ENCODE measurements at places on chromosomes 2 and 18. TPM values are rescaled to one million over a fixed set of nuclear protein-coding genes. Genes with fewer than 3 reads are reported as not detected.

The CHRNG gene
- total RNA-seq, result not detected

The ALKAL2 gene
- total RNA-seq, result 2.6 TPM

The MEIS1 gene
- 23.7 TPM for total RNA-seq

The REG3G gene
- total RNA-seq, result 52.0 TPM

The LINC00305 gene
- not detected for total RNA-seq

The MGAT5 gene
- 20.1 TPM for total RNA-seq

The GKN2 gene
- total RNA-seq, result not detected

The KLHL30 gene
- 1.9 TPM for total RNA-seq

The TSGA10 gene
- total RNA-seq, result 26.5 TPM

The SLC16A14 gene
- 3.2 TPM for total RNA-seq

The TMEM178A gene
- total RNA-seq, result 6.9 TPM

The GNLY gene
- total RNA-seq, result 0.36 TPM

The ALK gene
- total RNA-seq, result 0.14 TPM

The FBLN7 gene
- 3.0 TPM for total RNA-seq

The AGXT gene
- not detected for total RNA-seq

The PJVK gene
- total RNA-seq, result 0.91 TPM

The WDR75 gene
- total RNA-seq, result 15.3 TPM

The PROM2 gene
- 43.4 TPM for total RNA-seq

The IL36G gene
- total RNA-seq, result not detected

The SLC8A1 gene
- 28.2 TPM for total RNA-seq

The GALNT14 gene
- total RNA-seq, result 15.5 TPM

The CENPA gene
- total RNA-seq, result 0.68 TPM

The PPM1G gene
- total RNA-seq, result 57.2 TPM

The TMEM169 gene
- total RNA-seq, result 1.1 TPM

The CPS1 gene
- total RNA-seq, result 0.68 TPM

The CCDC93 gene
- total RNA-seq, result 39.8 TPM

The HOXD9 gene
- 5.9 TPM for total RNA-seq

The RAX gene
- 0.40 TPM for total RNA-seq

The CHN1 gene
- 7.8 TPM for total RNA-seq

The ZNF385B gene
- 35.7 TPM for total RNA-seq

The TFCP2L1 gene
- total RNA-seq, result 25.7 TPM

The TTC32 gene
- 20.6 TPM for total RNA-seq

The IL1F10 gene
- not detected for total RNA-seq

The SNORC gene
- 1.7 TPM for total RNA-seq
